ENCODE measurements at places on chromosomes 5 and 9. TPM values are rescaled to one million over a fixed set of nuclear protein-coding genes. Genes with fewer than 3 reads are reported as not detected.
A peak's percentile ranks its signal among the peaks of the same experiment; 100 is the strongest.

The MORN5 gene
- total RNA-seq, result not detected

The COL5A1 gene
- total RNA-seq, result 18.6 TPM

The ST8SIA4 gene
- 5.9 TPM for total RNA-seq

The SPATA24 gene
- 15.2 TPM for total RNA-seq

The ENTREP1 gene
- 0.44 TPM for total RNA-seq

The HMGXB3 gene
- total RNA-seq, result 44.4 TPM

The TSSK1B gene
- 0.16 TPM for total RNA-seq

The CCL28 gene
- not detected for total RNA-seq

DNA sequence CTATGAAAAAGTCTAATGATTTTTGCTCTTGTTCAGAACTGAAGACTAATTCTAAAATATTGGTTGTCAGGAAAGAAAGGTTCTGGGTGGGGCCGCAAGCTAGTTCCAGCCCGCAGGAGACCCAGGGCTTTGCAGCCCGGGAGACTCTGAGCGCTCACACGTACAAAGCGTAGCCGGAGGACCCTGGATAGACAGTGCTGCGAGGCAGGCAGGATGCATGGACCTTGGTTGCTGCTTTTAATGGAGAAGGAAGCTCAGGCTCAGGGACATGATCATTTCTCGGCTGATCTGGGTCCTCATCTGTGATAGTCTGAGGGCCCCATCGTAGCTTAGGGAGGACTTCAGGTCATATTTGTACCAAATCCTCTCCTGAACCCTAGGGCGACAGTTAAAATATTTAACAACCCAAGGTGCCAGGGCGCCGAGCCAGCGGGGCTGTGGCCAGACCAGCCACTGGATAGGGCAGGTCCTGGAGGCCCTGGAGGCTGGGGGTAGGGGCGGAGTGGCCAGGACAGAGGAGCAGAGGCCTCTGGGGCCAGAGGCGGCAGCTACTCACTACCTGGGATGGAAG lies 70.1 kb upstream of the UNC5A start:
- peak overlapping the region; percentile 9 for H3K4me3 ChIP-seq
- H3K27ac ChIP-seq, result no peak overlapping the region
- peaks cover 70% of the 10 kb centered on the region for H3K27me3 ChIP-seq
- H3K4me1 ChIP-seq, result peaks cover 33% of the 10 kb centered on the region
- no peaks in the 10 kb centered on the region for H3K36me3 ChIP-seq

DNA sequence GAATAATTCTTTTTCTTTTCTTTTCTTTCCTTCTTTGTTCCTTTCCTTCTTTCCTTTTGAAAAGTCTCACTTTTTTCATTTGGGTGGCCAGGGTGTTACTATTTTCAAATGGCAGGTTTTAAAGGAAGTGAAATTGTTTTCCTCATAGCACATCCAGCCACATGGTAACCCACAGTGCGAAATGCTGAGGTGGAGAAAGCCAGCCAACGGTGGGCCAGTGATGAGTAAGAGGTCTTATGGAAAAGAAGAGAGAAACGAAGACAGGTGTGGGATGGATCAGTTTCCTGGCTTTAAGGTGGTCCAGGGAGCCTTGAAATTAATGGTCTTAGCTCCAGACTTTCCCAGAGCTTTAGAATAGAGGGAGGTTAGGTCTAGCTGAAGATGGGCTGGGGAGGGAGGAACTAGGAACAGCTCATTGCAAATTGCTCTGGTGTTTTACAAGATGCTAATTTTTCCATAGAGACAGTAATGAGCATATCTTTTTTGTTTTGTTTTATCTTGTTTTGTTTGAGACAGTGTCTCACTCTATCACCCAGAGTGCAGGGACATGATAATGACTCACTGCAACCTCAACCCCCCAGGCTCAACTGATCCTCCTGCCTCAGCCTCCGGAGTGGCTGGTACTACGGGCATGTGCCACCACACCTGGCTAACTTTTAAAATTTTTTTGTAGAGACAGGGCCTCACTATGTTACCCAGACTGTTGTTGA lies 17.8 kb downstream of the ITK start:
- H3K36me3 ChIP-seq, result no peaks in the 10 kb centered on the region
- H3K4me1 ChIP-seq, result no peaks in the 10 kb centered on the region
- no peak for DNase-seq
- H3K27ac ChIP-seq, result no peak overlapping the region
- peaks cover 17% of the 10 kb centered on the region for H3K27me3 ChIP-seq

GRCh38 chr5:108735790-108736189 lies 11.9 kb upstream of the FER start:
- H3K4me3 ChIP-seq, result no peak overlapping the region
- no peaks in the 10 kb centered on the region for H3K27me3 ChIP-seq
- DNase-seq, result no peak
- no peak overlapping the region for H3K27ac ChIP-seq
- no peaks in the 10 kb centered on the region for H3K4me1 ChIP-seq

- no peak overlapping the region for H3K4me3 ChIP-seq
- H3K27me3 ChIP-seq, result no peaks in the 10 kb centered on the region
- no peak for DNase-seq
- H3K36me3 ChIP-seq, result no peaks in the 10 kb centered on the region
Observed at GRCh38 chr9:13688990-13689600, 409.6 kb upstream of the MPDZ start.

DNA sequence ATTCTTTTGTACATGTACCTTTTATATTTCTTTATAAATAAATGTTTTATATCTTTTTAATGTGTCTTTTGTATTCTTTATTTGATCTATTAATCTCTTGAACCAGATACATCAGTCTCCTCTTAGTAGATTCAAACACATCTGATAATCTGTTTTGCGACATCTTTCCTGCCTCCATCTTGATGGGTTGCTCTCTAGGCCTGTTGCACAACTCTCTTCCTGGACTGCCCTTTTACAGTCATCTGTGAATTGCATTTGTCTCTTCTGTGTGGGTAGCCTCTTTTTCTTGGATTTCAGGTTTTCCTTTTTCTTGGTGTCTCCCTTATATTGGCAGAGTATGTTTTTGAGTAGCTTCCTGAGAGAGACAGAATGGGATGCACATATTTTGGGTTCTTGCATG lies 6.2 kb downstream of the ZFYVE16 start:
- no peaks in the 10 kb centered on the region for H3K27me3 ChIP-seq
- H3K4me3 ChIP-seq, result no peak overlapping the region
- no peak for DNase-seq
- H3K4me1 ChIP-seq, result peaks cover 21% of the 10 kb centered on the region
- H3K27ac ChIP-seq, result no peak overlapping the region
- H3K36me3 ChIP-seq, result peaks cover 19% of the 10 kb centered on the region

DNA sequence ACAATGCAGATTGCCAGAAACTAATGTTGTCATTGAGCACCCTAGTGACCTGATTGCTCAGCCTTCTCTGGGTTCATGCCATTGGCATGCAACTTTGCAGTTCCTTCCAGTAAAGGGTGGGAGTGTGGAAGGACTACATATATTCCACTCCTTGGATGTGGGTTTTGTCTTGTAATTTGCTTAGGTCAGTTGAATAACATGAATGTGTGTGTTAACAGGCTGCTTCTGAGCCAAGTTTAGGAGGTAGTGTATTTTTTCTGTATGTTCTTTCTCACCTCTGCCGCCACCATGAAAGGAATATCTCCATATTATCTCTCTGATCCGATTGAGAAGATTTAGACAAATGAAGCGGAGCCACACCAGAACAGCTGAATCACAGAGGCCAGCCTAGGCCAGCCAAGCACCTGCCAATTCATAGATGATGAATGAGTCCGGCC lies 1929.6 kb upstream of the CDH6 start:
- no peaks in the 10 kb centered on the region for H3K27me3 ChIP-seq
- DNase-seq, result no peak
- no peak overlapping the region for H3K27ac ChIP-seq
- H3K4me1 ChIP-seq, result no peaks in the 10 kb centered on the region

DNA sequence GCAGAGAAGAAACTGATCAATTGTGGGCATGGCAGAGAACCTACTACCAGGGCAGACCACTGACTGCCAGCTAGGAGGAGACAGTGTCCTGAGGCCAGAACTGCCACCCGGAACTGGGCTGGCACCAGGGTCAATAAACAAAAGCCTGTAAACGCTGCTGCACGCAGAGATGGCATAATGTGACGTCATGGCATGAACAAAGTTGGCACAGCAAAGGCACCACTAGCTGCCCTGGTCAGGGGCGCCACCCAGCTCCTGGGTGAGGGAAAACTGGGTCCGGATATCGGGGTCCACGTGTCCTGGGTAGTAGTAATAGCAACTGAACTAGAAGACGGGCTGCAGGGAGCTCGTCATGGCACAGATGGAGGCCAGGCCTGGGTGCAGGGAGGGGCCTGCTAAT lies 32.1 kb downstream of the DYNC2I2 start:
- peaks cover 5% of the 10 kb centered on the region for H3K4me1 ChIP-seq
- H3K27ac ChIP-seq, result no peak overlapping the region
- DNase-seq, result no peak

DNA sequence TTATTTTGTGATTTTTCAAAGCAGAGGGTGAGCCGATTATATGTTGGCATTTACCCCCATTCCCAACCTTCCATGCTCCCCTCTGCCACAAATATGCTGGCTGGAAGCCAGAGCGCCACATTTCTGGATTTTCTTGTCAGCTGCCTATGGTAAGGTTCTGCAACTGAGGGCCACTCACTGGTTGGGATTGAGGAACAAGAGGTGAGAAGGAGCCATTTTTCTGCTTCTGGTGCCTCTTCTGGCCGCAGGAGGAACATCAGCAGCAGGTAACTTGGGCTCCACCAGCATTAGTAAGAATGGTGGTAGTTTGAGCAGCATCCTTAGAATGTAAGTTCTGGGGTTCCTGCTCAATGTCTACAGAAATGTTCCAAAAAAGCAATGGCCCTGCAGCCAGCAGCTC lies 159.5 kb upstream of the MAST4 start:
- DNase-seq, result no peak
- H3K27ac ChIP-seq, result no peak overlapping the region
- no peaks in the 10 kb centered on the region for H3K36me3 ChIP-seq
- H3K27me3 ChIP-seq, result no peaks in the 10 kb centered on the region

DNA sequence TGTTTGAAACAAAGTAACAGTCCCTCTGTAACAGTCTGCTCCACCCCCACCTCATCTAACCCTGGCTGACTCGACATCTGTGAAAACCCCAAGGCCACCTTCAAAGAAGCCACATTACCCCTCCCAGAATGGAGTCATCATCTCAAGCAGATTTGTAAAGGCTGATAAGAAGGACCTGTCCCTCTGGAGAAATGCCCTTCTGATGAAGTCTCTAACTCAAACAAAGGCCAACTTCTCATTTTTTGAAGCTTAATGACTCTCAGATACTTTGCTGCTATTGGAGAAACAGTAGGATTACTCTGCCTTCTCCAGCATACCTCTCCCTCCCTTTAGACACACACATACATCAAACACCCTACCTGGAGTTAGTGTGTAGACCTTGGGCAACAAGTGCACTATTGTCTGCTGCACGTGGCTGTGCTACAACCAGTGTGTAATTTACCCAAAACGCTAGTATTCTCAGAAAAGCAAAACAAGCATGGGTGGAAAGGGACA lies 5.3 kb upstream of the SUSD1 start:
- H3K27ac ChIP-seq, result peak overlapping the region; percentile 6
- peak overlapping the region; percentile 18 for H3K4me3 ChIP-seq
- peaks cover 6% of the 10 kb centered on the region for H3K4me1 ChIP-seq
- peaks cover 30% of the 10 kb centered on the region for H3K27me3 ChIP-seq
- DNase-seq, result no peak

DNA sequence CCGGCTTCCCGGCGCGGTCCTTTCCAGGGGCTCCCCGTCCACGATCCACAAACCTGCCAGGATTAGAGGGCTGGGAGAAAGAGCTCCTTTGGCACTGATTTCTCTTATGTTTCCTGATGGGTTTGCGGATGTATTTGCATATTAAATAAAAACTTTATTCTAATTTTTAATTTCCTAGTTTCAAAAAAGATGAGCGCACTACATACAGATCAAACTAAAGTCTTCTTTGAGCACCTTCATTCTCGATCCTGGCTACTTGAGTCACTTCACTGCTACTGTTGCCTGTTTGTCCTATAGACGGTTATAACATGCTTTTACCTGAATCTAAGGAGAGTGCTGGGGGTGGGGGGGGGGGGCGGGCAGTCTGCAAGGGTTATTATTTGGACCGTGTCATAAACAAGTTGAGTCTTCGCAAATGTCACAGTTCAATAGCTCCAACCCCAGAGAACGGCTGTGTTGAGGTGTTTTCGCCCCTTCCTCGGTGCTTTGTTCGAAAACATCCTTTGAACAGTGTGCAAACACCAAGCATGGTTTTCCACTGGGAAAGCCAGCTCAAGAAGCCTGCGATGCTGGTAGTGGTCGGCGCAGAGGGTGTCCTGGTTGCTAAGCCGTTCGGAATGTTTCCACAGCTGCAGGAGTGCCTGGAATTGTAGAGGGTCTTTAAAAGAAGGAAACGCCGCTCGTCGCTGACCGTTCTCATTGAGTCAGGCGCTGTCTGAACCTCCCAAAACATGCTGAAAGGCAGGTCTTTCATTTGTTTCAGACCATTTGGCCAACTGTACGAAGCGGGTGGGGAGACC lies 1.1 kb upstream of the STK10 start:
- H3K27me3 ChIP-seq, result peaks cover 11% of the 10 kb centered on the region
- peak; percentile 29 for DNase-seq
- H3K27ac ChIP-seq, result peak overlapping the region; percentile 78
- H3K36me3 ChIP-seq, result no peaks in the 10 kb centered on the region
- H3K4me1 ChIP-seq, result peaks cover 48% of the 10 kb centered on the region

GRCh38 chr5:180860273-180860886 lies 696 bp downstream of the ZFP62 start:
- peaks cover 23% of the 10 kb centered on the region for H3K4me1 ChIP-seq
- peak overlapping the region; percentile 96 for H3K4me3 ChIP-seq
- peaks cover 16% of the 10 kb centered on the region for H3K36me3 ChIP-seq
- DNase-seq, result no peak
- H3K27me3 ChIP-seq, result peaks cover 4% of the 10 kb centered on the region
- H3K27ac ChIP-seq, result peak overlapping the region; percentile 94

- no peak overlapping the region for H3K4me3 ChIP-seq
- no peak for DNase-seq
- H3K36me3 ChIP-seq, result no peaks in the 10 kb centered on the region
Observed at GRCh38 chr5:119706049-119706448, 76.7 kb downstream of the FAM170A start.

- no peaks in the 10 kb centered on the region for H3K36me3 ChIP-seq
- peaks cover 6% of the 10 kb centered on the region for H3K27me3 ChIP-seq
- peaks cover 6% of the 10 kb centered on the region for H3K4me1 ChIP-seq
- H3K4me3 ChIP-seq, result no peak overlapping the region
- DNase-seq, result no peak
- H3K27ac ChIP-seq, result no peak overlapping the region
Observed at GRCh38 chr9:82599336-82599949, 463.5 kb downstream of the RASEF start.

GRCh38 chr9:82580921-82581320 lies 482.0 kb downstream of the RASEF start:
- peaks cover 8% of the 10 kb centered on the region for H3K4me1 ChIP-seq
- no peak for DNase-seq
- no peak overlapping the region for H3K4me3 ChIP-seq
- no peaks in the 10 kb centered on the region for H3K27me3 ChIP-seq
- no peak overlapping the region for H3K27ac ChIP-seq
- peaks cover 5% of the 10 kb centered on the region for H3K36me3 ChIP-seq

DNA sequence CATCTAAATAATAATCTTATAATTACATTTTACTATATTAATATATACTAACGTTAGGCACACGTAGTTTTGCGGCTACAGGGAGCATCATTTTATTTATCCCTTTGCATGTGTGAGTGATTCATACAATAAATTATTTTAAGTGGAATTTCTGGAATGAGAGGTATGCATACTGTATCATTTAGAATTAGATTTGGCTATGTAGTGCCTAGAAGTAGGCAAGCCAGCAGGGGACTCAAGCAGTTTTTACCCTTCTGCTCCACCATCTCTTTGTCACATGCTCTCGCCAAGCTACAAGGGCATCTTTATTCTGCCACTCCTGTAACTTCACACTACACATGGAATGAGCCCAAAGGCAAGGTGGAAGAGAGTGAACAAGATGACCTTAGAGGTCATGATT lies 60.8 kb downstream of the MEGF10 start:
- no peaks in the 10 kb centered on the region for H3K27me3 ChIP-seq
- H3K27ac ChIP-seq, result no peak overlapping the region
- H3K36me3 ChIP-seq, result peaks cover 6% of the 10 kb centered on the region

- H3K4me3 ChIP-seq, result no peak overlapping the region
- H3K27me3 ChIP-seq, result no peaks in the 10 kb centered on the region
- no peaks in the 10 kb centered on the region for H3K4me1 ChIP-seq
Observed at GRCh38 chr9:81344366-81344765, 345.0 kb downstream of the TLE1 start.
